Stimulated activated CD8-positive, alpha-beta memory T cell treated with anti-CD3 and anti-CD28 coated beads, Interleukin-7, amount 100 ng/mL, for 1 hour (primary cell): ENCODE measurements at places on chromosomes 13 and 19.

DNA sequence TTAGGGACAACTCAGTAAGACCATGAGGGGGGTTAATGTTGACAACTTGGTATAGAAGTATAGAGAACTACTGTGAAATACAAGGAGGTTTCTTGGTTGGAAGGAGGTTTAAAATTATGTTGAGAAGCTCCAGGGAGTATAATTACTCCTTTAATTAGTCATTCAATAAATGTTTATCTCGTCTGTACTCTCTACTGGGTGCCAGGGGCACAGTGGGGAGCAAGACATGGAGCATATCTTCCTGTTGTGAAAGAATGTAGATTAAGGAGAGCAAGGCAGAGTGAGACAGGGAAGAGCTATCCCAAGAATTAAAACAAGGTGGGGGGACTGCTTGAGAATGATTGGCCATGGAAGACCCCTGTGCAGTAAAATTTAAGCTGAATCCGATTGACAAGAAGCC, 33.7 kb upstream of the TDRD3 start:
- DNase-seq = no peak

DNA sequence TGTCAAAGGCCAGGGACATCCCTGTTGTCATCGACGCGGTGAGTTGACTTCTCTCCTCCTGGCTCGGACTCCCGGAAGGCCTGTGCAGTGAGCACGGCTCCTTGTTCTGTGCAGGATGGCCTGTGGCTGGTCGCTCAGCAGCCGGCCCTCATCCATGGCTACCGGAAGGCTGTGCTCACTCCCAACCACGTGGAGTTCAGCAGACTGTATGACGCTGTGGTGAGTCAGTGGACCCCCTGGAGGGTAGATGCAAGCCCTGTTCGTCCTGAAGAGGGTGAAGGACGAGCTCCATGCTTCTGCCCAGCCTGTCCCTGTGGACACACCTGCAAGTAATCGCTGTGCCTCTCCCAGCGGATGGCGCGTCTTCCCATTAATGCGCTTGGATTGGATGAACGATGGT, 19.2 kb downstream of the NAXD start:
- no peak for DNase-seq

DNA sequence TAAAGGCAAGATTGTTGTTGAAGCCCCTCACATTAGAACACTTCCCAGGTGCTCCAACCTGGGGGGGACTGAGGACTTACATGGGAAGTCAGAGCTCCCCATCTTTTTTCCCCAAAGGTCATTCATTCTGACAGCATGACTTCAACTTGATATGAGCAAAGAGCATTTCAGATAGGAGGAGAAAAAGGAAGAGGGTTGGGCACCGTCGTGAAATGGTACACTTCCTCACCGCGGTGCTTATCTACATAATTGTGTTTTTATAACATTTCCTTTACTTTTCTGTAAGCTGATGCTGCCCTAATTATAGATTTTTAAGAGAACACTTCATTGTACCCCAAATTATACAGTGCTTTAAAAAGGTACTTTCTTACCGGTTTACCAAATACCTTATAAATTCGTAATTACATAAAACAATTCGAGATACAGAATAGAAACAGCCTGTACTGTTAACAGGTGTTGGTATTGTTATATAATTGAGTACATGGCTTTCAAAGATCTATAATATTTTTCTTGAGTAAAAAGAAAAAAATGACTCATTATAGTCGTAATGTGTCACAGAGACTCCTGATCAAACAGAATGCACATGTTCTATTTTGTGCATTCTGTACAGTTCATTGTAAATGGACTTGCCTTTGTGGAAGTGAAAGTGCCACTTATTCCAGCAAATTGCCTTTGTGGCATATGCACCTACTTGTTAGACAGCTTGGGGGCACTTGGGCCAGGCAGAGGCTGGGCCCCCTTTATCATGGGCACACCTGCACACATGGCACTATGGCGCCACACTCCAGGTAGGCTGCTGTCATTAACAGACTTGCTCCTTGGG, 81.8 kb downstream of the GGACT start:
- DNase-seq = no peak

DNA sequence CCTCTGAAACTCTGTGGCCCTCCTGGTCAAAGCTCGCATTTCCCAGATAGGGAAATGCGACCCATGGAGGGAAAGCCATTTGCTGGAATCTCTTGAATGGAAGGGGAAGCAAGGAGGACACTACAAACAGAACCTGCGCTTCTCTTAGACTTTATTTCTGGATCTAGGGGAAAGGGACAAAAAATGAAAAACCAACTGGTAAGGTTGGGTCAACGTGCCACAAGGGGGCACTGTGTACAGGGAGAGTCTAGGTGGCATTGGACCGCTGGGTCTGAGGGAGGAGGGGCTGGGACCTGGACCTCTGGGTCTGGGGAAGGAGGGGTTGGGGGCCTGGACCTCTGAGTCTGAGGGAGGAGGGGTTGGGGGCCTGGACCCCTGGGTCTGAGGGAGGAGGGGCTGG, 5.0 kb downstream of the KLK4 start:
- DNase-seq = no peak

DNA sequence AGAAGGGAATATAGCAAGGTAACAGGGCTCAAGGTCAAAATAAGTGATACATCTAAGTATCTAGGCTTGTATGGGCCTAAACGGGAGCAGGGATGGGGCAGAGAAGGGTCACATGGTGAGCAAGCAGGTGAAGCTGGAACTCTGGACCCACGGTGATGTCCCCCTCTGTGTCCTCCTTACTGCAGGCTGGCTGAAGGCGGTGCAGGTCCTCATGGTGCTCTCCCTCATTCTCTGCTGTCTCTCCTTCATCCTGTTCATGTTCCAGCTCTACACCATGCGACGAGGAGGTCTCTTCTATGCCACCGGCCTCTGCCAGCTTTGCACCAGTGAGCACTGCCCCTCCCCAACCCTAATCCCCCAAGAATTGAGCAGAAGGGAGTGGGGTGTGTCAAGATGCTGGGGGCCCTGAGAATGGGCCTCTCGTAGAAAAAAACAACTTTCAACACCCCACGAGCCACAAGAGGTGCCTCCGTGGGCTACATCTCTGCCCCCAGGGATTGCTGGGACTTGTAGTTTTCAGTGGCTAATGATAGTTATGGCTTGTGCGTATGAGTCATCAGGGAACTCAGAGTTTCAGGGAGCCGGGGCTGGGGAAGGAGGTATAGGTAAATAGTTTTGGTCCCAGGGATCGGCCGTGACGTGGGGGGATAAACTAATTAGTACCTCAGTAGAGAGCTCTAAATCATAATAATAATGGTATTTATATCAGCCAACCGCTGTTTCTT, 4.0 kb downstream of the EMP3 start:
- DNase-seq = no peak

- peak; percentile 61 for DNase-seq
Measured at GRCh38 chr19:11587302-11587974, 9.8 kb upstream of the ZNF627 start.

GRCh38 chr13:46803586-46803985, 6.6 kb upstream of the ESD start:
- no peak for DNase-seq

DNA sequence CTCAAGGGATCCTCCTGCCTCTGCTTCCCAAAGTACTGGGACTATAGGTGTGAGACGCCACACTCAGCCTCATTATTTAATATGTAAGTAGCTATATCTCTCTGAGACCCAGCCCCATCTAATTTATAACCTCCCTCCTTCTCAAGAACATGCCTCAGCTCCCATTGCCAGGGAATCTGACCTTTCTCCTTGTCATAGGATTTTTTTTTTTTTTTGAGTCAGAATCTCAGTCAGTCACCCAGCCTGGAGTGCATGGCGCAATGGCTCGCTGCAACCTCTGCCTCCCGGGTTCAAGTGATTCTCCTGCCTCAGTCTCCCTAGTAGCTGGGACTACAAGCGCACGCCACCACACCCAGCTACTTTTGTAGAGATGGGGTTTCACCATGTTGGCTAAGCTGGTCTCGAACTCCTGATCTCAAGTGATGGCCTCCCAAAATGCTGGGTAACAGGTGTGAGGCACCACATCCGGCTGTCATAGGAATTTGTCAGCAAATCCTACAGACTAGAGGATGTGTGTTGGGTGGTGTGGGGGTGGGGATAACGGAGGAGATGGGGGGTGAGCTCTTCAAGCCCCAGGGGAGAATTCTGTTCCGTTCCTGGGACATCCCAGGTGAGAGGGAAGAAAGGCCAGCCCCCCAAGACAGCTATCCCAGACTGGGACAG, 5.1 kb upstream of the EPS8L1 start:
- DNase-seq = no peak

DNA sequence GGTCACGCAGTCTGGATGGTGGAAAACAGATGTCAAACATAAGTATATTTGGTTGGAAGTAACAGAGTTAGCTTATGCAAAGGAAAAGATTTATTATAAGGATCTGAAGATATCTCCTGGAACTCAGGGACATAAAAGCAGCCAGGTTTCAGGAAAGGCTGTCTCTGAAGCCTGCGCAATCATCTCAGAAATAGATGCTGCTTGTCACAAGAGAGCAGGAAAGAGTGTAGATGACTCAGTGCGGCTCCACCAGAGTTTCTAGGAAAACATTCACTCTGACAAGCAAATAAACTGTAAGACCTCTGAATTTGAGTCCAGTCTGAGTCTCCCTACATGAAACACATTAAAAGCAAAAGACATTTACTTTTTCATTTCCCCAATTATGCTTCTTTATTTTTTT, 220.4 kb upstream of the HTR2A start:
- DNase-seq = no peak

GRCh38 chr19:15672580-15673175, at the start of gene CYP4F12:
Gene CYP4F12, plus strand, starts transcription at chr19:15673087. Its CDS starts 443 bp downstream, at chr19:15673530.
- no peak for DNase-seq

GRCh38 chr13:35471706-35472322, 4.7 kb downstream of the MAB21L1 start:
- no peak for DNase-seq

- DNase-seq = no peak
Measured at GRCh38 chr13:102203718-102204117, 198.1 kb downstream of the FGF14 start.

DNA sequence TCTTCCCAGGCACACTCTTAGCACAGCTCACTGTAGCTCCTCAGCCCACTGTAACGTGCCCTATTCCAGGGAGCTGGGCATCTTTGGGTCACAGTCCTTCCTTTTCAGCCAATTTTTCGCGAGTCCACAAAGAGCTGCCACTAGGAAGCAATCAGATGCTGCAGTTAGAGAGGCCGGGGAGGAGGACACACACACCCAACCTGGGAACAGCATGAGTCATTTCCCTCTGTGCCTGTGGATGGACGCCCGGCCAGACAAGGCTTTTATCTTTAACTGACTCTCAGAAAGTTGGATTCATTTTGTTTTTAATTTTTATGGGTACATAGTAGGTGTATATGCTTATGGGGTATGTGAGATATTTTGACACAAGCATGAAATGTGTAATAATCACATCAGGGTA, 918.6 kb downstream of the UQCRFS1 start:
- DNase-seq = no peak

GRCh38 chr13:110156301-110157049, 150.5 kb downstream of the COL4A1 start:
- no peak for DNase-seq

- DNase-seq = no peak
Measured at GRCh38 chr13:106796280-106797047, 228.5 kb upstream of the ARGLU1 start.

DNA sequence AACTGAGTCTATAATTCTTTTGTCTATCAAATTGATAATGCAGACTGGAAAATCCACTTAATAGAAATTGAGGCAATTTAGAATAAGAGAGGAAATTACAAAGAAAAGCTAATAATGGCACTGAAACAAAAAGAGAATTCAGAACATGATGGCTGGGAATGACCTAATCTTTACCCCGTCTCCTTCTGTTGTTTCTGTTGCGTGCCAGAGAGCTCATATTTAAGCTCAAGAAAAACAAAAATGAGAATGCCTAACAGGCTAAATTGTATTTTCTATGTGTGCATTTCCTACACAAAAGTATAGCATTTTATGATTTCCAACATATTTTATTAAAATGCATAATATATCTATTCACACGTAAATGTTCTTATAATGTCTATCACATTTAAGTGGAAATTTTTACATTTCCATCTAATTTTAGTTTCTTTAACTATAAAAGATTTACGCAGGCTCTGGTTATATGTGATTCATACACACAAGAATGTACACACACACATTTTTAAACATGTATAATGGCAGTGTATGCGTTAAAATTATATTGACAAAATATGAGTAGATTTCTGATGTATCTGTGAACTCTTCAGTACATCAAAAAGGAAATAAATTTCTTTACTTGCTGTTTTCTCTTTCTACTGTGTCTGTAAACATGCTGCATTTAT, 432.3 kb downstream of the SLITRK6 start:
- no peak for DNase-seq

GRCh38 chr19:5312058-5312457, 28.6 kb downstream of the PTPRS start:
- DNase-seq = no peak

DNA sequence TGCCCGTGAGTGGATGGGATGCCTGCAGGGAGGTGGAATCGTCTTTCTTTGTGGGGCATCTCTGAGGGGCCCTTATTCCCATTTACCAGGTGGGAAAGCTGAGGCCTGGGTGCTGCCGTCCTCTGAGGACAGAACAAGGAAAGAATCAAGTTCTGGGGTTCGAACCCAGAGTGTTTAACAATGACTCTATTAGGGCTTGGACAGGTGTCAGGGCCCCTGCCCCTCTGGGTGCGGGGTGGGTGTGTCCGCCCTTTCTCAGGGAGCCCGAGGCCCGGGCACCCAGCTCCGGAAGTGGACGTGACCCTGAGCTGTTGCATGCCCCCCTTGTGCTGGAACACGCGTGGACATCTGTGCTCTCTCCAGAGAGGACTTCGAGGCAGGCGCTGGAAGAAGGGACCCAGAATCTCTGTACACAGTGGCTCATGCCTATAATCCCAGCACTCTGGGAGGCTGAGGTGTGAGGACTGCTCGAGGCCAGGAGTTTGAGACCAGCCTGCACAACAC, 10.8 kb downstream of the NDUFA11 start:
- DNase-seq = no peak

DNA sequence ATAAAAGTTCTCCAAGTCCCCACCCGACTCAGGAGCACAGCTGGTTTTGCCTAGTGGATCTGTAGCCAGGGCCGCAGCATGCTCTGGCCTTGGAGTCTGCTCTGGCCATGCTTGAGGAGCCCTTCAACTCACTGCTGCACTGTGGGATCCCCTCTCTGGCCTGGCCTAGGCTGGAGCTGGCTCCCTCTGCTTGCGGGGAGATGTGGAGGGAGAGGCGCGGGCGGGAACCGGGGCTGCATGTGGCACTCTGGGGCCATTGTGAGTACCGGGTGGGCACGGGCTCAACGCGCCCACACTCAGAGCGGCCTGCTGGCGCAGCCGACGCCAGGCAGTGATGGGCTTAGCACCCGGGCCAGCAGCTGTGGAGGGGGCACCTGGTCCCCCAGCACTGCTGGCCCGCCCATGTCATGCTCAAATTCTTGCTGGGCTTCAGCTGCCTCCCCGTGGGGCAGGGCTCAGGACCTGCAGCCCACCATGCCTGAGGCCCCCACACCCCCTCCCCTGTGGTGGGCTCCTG, 57.0 kb upstream of the ATP12A start:
- no peak for DNase-seq
